G401 (cell line): ENCODE measurements at places on chromosomes 4 and X.

- DNase-seq: no peak
Measured at GRCh38 chr4:81600520-81601357, 129.0 kb upstream of the RASGEF1B start.

GRCh38 chrX:56503941-56504673 lies 59.3 kb upstream of the UBQLN2 start:
- DNase-seq: no peak

- DNase-seq: no peak
Measured at GRCh38 chr4:185838514-185839193, 26.7 kb upstream of the SORBS2 start.

DNA sequence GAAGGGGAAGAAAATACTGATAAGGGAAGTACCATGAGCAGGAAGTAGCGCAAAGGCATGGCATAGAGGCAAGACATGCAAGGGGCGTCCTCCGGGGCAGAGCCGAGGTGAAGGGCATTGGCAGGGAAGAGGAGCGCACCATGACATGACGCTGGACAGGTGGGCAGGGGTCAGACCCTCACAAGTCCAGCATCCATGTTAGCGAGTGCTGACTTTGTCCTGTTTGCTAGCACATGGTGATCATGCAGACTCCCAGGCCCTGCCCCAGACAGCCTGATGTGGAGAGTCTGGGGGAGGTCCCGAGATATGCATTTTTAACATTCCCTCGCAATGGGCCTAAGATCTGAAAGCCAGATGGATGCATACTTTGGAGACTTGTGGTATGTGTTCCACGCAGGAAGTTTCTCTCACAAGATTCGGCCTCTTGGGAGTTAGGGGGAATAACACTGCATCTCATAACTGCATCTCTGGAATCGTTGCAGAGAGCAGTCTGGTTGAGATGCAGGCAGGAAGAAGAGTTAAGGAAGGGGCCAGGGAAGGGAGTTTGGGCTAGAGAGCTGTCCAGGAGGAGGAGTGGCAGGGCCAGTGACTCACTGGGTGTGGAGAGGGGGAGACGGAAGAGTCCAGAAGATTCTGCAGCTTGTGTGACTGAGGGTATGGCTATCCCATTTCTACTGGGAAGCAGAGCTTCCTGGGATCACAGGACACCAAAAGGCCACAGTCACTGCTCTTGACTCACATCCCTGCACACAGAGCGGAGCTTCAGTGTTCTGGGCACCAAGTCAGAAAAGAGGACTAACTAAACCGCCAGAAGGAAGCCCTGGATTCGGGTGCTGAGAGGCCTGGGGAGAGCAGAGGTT lies 59.7 kb downstream of the FAM184B start:
- no peak for DNase-seq

- DNase-seq: peak; percentile 54
Measured at GRCh38 chr4:26218677-26219605, 101.9 kb upstream of the RBPJ start.

- DNase-seq: peak; percentile 11
Measured at GRCh38 chrX:8913655-8914409, 112.6 kb upstream of the FAM9A start.

DNA sequence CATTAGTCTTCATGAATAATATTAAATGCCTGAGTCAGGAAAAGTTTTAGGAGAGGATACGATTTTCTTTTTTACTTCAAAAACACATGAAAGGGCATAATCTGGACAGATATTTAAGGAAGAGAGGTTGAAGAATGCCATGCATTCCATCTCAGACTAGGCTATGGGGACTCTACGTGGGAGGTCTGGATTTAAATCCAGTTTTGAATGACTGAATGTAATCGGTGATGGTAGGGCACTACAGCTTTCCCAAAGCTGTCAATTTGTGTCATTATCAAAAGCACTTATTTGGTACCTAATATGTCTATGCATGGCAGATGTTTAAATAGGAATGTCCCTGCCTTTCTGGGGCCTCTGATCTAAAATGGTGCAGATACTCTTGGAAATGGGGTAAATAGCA lies 59.3 kb upstream of the RPL34 start:
- no peak for DNase-seq

GRCh38 chr4:112007391-112007790 lies 137.9 kb upstream of the FAM241A start:
- DNase-seq: no peak

DNA sequence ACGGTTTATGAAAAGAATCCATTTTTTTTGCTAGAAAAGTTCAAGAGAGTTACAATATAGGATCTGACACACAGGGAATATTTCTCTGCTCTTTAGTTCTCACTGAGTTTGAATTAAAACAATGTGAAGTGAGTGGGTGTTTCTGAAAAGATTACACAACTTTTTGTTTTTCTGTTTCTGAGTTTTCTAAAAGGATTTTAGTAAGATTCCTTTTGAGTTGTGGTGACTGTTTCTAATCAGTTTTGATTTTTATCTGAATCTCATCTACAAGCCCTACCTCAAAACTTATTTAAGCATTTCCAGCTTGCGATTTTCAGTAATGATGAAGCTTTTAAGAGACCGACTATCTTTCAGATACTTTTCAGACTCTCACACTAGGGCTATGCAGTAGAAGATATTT lies 141.7 kb downstream of the GPAT3 start:
- DNase-seq: no peak

DNA sequence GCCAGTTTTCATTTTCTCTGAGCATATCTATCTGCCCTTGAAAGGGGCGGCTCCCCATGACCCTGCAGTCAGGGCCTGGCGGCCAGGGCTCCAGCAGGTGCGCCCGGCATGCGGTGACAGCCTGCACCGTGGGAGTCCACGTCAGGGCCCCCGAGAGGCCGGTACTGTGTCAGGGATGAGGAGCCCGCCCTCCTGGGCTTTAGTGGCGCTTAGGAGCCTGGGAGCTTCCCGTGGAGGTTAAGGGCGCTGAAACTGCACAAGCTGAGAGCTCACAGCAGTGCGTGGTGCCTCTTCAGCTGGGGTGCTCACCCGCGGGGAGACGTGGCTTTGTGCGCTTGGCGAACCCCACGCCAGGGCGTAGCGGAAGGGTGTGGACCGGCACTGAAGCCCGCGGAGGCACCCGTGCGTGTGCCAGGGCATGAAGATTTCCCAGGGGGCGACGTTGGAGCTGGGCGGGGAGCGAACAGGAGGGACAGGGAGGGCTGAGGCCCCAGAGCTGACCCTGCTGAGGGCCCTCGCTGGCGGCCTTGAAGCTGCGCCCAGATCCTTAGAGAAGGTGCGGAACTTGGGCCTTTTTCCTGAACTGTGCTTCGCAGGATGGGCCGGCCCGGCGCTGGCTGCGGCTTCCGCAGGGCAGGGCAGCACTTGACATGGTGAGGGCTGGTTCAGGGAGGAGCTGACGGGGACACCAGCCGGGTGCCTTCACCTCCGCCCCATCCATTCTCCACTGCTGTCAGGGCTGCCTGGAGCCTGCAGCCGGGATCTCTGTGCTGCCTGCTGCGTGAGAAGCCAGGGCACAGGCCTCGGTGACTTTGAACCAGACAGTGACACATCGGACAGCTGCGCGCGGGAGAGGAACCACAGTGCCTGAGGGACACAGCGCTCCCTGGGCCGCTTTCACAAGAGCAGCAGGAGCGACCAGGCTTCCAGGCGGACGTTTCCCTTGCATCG lies 32.9 kb downstream of the HTT-AS start:
- DNase-seq: peak; percentile 59

DNA sequence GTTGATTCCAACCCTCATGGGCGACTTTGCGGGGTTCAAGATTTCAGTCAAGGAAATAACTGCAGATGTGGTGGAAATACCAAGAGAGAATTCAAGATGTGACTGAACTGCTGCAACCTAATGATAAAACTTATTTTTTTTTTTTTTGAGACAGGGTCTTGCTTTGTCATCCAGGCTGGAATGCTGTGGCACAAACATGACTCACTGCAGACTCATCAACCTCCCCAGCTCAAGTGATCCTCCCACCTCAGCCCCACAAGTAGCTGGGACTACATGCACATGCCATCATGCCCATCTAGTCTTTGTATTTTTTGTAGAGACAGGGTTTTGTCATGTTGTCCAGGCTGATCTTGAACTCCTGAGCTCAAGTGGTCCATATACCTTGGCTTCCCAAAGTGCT lies 19.5 kb upstream of the WDFY3 start:
- no peak for DNase-seq

DNA sequence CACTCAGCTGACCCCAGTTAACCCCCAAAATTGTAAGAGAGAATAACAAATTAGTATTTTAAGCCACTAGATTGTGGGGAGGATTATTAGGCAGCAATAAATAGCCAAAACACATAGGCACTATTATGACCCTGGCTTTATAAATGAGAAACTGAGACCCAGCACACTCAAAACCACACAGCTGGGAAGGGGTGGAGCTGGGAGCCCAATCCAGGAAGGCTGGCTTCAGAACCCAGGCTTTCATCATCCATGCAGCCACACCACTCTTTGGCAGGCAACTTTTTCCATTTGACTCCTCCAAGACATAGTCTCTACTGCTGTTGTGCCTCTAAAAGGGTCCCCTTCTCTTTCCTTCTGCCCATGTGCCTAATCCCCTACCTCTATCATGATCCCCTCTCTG lies 253.8 kb downstream of the DHX15 start:
- no peak for DNase-seq

GRCh38 chrX:94400488-94400887 lies 726.5 kb downstream of the FAM133A start:
- DNase-seq: no peak

DNA sequence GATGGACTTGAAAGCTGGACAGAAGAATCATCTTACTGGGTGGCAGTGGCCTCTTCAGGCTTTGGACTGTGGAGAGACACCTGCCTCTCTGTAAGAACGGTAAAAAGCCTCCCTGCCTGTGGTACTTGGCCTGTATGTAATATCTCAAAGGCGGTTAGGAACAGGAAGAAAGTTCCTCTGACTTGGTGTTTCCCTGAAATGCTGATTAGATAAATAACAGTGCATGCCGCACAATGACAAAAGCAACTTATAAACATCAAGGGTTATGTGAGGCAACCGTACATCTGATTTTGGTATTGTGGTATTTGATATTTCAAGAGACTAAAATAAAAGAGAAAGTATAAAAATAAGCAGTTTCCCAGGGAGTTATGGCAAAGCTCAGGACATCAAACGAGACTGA lies 92.4 kb upstream of the SORBS2 start:
- no peak for DNase-seq

DNA sequence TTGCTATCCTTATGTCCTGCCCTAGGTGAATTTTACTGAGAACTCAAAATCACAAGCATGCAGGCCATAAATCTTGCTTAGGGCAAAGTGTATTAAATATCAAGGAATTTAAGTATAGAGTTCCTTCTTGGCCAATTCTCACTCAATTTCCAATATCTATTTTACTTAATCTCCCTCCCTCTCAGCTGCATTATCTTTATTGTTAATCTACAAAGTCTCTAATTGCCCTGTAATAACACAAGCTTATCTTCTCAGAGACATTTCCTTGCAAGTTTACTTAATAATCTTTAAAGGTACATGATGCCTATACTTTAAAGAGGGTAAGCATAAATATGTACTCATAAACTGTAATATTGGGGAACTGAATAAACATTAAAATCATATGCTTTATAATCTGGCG lies 26.9 kb upstream of the MAOB start:
- DNase-seq: no peak

GRCh38 chrX:53362449-53362848 lies 60.0 kb downstream of the SMC1A start:
- no peak for DNase-seq

DNA sequence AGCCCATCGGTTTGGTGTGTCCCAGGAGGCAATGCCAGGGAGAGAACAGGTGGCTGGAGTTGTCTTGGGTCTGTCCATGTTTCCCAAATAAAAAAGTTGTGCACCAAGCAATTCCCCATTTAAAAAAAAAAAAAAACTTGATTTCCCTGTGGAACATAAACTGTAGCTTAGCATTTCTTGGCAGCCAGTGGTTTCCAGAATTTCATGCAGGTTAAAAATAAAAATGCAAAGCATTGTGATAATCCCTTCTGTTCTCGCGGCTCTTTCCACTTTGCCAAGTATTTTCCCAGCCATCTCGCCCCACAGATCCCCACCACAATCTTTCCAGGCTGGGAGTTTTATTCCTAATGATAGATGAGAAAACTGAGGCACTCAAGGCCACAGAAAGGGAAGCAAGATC lies 51.4 kb upstream of the MSX1 start:
- no peak for DNase-seq

GRCh38 chr4:151197247-151197646 lies 79.7 kb upstream of the PRSS48 start:
- DNase-seq: no peak

DNA sequence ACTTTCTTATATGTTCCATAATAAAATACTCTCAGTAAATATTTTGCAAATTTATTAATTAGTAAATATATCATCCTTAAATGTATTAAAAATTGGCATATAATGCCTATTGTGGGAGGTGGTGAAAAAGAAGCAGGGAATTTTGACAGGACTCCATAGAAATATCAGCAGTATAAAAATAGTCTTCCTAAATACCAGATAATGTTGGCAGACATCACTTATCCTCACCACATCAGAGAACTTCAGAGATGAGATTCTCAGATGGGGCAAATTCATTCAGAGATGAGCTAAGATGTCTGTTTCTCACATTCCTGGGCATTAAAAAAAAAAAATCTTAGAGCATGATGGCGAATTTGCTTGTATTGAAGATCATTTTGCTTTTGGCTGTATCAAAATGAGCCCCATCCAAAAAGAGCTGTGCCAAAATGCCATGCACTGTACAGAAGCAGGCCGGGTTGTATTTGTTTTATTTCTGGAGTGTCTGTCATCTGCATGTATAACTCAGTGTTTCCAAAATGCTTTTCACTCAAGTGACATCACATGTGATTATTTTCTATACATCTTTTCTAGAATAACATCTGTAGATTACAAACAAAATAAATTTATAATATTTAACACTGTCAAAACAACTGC lies 41.7 kb downstream of the ATP8A1 start:
- DNase-seq: no peak

DNA sequence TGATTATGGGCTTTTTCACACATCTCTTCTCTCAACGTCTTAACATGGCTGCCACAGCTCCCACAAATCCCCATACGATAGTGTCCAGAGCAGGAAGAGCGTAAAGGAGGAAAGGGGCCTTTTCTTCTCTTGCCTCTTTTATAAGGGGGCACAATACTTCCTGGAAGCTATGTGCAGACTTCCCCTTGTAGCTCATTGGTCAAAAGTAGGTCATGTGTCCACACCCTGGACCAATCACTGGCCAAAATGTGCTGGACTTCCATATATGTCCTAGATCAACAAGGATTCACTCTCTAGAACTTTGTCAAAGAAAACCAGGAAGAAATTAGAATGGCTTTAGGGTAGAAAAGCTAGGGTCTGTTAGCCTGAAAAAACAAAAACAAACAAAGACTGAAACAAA lies 26.7 kb downstream of the STK32B start:
- DNase-seq: no peak

GRCh38 chr4:156767911-156768415 lies 203.6 kb downstream of the PDGFC start:
- DNase-seq: no peak

DNA sequence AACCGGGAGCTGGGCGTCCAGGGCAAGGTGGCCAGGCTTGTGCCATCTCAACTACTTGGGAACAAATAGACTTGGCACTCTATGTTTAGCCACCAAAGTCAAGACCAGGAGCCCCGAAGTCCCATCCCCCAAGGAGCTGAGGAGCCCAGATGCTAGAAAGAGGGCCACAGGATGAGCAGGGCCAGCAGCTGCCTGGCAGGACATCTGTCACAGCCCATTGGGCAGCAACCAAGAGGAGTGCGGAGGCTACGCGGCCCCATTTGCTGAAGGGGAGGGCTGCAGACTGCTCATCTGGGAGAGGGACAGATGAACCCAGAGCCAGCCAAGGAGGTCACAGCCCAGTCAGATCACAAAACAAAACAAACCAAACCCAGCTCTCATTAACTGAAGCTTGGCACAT lies 22.9 kb upstream of the SOWAHD start:
- peak; percentile 7 for DNase-seq
